ENCODE measurements at places on chromosomes 1 and 21.

DNA sequence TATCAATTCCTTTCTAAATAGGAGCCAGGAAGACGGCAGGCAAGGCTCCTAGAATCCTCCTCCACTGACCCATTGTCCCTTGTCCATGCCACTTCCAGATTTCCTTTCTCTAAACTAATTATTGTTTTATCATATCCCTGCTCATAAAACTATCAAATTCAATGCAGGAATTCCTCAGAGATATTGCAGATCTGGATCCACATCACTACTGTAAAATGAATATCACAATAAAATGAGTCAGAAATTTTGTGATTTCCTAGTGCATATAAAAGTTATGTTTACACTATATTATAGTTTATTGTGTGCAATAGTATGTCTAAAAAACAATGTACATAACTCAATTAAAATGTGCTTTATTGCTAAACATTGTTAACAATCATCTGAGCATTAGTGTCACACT lies 498.7 kb upstream of the NEGR1 start:
- no peak for DNase-seq

DNA sequence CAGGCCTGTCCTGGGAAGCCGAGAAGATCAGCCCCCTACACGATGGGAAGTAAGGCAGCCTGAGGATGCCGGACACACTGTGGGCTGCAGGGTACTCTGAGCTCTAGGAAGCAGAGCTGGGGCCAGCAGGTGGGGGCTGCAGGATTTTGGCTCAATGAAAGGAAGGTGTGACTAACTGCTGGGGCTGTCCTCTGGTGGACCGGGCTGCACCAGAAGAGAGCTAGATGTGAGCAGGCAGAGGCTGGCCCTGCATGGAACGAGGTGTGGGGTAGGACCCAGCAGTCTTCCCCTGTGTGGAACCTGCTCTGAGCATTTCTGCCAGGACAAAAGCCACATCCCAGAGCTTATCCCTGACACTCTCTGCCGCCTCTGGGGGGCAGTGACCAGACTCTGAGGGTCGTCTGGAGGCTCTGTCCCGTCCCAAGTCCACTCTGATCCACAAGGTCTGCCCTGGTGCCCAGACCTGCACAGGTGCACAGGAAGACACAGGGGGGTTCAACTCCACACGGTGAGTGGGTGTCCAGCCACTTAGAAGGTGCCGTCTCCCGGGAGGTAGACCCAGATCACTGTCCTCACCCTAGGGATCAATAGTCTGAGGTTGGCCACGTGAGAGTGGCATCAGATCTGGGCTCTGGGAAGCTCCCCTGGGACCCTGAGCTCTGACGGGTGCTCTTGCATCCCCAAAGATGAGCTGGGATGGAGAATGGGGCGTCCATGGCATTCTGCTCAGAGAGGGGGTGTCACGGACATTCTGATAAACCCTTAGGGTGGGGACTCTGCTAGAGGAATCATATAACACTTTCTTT lies 187.6 kb upstream of the VAMP3 start:
- DNase-seq: no peak

GRCh38 chr1:235268379-235269125 lies 59.4 kb downstream of the ARID4B start:
- DNase-seq: no peak

DNA sequence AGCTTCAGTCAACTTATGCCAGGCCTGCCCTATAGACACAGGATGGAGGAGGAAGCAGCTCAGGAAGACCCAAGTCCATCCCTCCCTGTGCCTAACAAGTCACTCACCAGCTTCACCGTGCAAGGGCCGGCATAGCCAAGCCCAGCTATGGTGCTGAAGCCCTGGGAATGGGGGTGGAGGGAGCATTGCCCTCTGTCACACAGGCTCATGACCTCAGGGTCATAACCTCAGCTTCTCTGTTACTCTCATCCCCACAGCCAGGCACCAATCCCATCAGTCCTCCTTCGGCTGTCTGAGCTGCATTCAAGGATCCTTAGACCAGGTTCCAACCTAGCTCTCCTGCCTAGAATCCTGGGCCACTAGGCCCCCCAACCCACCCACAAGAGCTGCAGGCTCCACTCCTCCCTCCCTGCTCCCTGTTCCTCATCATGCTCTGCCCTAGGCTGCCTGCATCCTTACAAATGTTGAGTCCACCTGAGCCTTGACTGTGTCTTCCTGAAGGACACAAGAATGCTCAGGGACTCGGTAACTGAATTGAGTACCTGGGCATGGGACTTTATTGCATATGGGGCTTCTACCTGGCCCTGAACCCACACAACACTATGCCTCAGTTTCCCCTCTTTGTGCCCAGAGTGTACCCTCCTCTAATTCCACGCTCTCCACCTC lies 1.7 kb downstream of the CD244 start:
- no peak for DNase-seq

- DNase-seq: no peak
Observed at GRCh38 chr1:64845831-64846425, 101.1 kb downstream of the RAVER2 start.

DNA sequence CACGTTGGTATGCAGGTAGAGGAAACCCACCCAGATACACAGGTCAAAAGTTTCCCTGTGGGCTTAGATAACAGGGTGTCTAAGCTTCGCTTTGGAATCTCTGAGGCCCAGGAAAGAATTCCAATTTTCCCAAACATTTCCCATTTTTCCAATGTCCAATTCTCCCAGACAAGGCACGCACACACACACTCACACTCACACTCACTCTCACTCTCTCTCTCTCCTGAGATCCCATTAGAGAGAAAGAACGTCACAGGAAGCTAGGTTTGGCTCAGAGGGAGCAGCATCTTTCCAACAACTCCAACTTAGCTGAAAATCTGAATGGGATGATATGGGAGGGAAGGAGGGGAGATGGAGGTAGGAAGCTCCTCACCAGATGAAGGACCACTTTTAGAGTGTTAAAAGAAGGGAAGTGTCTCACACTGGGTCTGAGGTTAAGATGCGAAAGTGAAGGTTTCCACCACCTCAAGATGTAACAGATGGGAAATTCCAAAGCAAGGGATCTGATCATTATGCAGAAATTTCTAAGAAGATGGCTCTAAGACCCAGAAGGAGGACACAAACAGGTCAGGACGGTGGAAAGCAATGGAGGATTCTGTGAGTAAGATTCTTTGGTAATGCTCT lies 63.5 kb downstream of the GNG12 start:
- no peak for DNase-seq

DNA sequence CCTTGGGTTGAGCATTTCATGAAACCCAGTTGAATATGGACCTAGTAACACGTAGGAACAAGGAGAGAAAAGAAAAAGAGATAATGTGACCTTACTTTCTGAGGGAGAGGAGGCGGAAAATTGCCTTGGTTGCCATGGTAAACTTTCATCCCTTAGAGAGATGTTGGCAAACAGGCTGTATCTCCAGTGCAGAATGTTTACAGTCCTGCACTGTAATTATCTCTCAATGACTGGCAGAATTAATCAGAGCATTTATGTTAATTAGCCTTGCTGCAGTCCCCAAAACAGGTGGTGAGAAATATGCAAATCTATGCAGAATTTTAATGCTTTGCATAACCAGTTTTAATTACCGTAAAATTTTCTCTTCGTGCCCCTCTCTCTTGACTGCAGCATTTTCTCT lies 147.3 kb downstream of the CD247 start:
- DNase-seq: no peak

DNA sequence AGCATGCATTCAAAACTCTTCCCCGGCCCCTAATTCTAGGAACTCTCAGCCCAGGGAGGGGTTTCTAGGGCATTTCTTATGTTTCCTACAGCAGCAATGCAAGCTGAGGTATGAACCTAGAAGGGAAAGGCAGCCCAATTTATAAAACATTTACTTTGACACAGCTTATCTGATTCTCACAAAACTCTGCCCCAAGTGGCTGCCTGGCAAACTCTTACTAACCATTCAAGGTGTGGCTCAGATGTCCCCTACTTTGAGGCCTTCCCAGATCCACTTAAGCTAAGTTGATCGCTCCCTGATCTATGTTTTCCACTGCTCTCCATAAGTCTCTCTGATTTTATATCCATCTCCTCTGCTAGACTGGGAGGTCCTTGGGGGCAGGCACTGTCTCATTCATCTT lies 35.4 kb downstream of the AK2 start:
- no peak for DNase-seq

DNA sequence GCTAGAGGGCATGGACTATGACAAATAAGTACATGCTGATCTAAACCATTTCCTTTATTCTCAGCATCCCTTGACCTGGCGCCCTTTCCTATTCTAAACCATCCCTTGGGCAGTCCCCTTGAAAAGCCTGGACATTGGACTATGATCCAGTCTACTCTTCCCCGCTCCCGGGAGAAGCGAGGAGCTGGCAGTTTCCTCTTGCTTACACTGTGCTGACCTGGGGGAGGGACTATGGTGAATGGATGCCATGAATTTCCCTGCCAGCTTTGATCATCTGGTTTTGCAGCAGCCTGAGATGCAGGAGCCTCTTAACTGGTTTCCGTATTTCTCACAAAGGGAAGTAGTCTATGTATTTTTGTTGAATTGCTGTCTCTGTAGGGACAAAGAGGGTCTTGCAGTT lies 121.7 kb downstream of the KIF26B start:
- no peak for DNase-seq

DNA sequence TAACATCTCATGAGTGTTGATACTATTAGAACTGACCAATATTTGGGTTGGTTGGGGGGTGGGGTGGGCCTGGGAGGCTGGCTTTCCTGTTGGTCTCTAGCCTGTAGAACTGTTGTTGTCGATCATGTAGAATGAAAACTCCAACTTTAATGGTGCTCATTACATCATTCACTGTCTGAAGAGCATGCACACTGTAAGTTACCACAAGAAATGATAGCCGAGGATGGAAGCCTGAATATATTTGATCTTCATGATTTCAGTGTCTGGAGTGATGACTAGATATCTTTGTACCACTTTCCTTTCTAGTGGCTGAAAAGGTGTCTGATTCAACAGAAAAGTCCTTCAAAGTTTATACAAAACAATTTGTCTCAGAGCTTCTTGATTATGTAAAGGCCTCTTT lies 123.6 kb downstream of the XCL2 start:
- DNase-seq: no peak

GRCh38 chr21:43034101-43034500 lies 41.5 kb downstream of the CBS start:
- DNase-seq: no peak

DNA sequence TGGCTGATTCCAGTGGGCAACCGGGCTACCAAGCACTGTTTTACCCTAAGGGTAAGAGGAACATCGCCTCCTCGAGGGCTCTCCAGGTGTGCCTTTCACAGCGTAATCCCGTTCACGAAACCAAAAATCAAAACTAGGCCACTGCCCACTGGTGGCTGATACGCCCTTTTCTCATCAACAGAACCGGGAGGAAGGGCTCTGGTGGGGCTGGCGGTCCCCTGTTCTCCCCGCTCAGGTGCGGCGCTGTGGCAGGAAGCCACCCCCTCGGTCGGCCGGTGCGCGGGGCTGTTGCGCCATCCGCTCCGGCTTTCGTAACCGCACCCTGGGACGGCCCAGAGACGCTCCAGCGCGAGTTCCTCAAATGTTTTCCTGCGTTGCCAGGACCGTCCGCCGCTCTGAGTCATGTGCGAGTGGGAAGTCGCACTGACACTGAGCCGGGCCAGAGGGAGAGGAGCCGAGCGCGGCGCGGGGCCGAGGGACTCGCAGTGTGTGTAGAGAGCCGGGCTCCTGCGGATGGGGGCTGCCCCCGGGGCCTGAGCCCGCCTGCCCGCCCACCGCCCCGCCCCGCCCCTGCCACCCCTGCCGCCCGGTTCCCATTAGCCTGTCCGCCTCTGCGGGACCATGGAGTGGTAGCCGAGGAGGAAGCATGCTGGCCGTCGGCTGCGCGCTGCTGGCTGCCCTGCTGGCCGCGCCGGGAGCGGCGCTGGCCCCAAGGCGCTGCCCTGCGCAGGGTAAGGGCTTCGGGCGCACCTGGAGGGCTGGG lies at the start of gene IL6R:
Gene IL6R (plus strand): TSS at position 360 of the 763 bp plus-strand sequence. CDS start 287 bp downstream, at position 647.
- no peak for DNase-seq

GRCh38 chr21:43835050-43835449 lies 30.0 kb upstream of the AGPAT3 start:
- no peak for DNase-seq

GRCh38 chr1:24801176-24801575 lies 55.9 kb downstream of the CLIC4 start:
- no peak for DNase-seq

DNA sequence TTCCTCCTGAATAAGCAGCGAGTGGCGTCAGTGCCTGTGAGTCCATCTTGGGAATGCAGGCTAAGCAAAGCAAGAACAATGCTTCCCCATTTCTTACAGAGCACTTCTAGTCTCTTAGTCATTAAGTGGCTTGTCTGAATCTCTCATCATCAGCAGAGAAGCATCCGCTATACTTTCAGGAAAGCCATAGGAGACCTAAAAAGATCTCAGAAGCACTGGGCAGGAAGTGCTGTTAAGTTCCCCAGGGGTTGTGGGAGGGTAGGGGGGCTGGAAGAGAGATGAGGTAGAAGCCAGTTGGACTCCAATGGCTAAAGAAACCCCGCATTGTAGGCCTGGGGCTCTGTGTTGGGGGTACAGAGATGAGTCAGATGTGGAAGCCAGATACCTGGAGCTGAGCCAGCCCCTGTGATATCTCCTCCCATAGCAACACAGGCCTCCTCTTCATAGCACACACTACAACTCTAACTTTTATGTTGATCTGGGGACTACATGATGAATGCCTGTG lies 44.9 kb downstream of the SYT6 start:
- no peak for DNase-seq

- no peak for DNase-seq
Observed at GRCh38 chr21:45022348-45022675, 52.1 kb upstream of the ADARB1 start.

DNA sequence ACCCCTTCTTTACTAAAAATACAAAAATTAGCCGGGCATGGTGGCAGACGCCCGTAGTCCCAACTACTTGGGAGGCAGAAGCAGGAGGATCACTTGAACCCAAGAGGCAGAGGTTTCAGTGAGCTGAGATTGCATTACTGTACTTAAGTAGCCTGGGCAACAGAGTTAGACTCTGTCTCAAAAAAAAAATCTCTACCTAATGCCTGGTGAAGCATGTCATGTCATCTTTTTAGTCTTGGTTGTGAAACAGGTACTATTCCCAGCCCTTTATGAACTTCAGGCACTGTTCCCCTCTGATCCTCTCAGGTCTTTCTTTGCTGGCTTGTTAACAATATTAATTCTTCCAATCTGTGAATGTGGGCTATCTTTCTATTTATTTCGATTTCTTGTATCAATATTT lies 22.1 kb downstream of the PRRC2C start:
- no peak for DNase-seq

DNA sequence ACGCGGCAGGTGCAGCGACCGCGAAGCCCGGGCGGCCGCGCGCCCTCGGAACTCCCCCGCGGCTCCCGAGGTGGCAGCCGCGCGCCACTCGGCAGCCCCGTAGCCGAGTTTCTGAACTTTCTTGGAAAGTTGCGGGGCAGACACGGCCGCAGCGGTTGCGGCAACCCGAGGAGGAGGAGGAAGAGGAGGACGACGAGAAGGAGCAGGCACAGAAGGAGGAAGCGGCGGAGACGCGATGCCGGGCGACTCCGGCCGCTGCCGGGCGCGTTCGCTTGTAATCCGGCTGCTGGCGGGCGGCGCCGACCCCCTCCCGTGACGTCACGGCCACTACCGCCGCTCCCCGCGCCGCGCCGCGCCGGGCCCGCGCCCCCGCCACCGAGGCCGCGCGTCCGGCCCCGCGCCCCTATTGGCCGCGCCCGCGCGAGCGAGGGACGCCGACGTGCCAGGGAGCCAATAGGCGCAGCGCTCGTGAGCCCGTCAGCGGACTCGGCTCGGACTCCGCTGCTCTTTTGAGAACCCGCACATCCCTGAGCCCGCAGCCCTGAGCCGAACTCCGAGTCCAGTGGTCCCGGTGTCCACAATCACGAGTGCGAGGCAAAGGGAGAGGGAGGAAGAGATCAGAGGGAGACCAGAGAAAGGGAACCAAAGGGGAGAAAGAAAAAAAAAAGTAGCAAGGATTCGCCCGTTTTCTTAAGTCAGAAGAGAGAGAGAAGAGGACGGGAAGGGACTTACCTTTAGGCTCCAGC lies 736 bp upstream of the BARHL2 start:
- no peak for DNase-seq

Data from stimulated activated CD4-positive, alpha-beta T cell treated with anti-CD3 and anti-CD28 coated beads, Interleukin-1b, Interleukin-23, amount 100 ng/mL, for 1 hour (primary cell).